Muscle of back (tissue), 13 donors: ENCODE measurements at places on chromosomes 3 and 15. TPM values are rescaled to one million over a fixed set of nuclear protein-coding genes. Genes with fewer than 3 reads are reported as not detected.

DNA sequence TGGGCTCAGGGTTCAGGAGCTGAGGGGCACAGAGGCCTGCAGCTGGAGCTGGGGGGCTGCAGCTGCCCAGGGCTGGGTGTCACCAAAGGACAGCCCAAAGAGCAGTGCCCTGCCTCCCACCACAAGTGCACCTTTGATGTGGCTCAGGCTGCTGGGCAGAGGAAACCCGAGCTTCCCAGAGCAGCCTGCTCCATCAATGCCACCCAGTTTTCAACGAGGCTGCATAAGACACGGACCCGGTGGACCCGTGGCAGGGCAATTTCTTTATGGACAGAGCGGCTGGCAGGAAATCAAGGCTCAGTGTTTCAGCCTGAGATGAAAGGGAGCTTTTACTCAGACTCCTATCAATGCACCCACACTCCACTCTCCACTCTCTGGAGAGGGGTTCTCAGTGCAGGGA is 18.7 kb downstream of the SEMA5B start:
- no peak for DNase-seq

DNA sequence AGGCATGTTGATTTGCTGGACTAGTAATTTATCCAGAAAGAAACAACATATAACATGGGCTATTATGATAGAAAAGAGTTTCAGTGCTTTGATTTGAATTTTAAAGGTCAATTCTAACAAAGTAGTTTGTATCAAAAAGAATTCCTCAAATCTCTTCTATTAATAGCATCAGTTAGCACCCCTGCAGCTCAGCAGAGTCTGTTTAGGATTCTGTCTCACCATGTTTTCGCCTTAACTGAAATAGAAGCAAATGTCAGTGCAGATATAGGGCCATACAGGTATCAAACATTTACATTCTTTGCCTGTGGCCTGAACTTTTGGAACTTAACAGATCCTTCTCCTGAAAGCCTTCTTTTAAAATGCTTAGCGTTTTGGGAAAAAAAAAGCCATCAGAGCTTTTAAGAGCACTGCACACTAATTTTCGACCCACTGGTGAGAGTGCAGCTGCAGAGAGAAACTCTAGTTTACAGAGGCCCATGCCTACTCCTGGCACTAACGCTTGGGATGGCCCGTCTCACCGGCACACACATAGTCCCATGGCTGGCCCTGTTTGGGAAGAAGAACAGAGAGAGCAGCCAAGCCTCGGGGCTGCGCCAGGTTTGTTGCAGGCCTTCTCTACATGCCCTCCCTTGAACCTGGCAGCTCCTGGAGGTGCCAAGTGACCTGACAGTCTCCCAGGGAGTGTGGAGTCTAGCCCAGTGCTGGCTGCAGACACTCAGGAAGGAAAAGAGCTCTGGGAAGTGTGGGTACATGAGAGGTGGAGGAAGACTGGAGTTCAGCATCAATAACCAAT is 9.9 kb upstream of the PAQR9 start:
- DNase-seq = no peak

The UCN2 gene
- polyA plus RNA-seq = 1.1 TPM

The GALNT15 gene
- polyA plus RNA-seq = 0.71 TPM

The SERPINI2 gene
- polyA plus RNA-seq = 0.20 TPM

DNA sequence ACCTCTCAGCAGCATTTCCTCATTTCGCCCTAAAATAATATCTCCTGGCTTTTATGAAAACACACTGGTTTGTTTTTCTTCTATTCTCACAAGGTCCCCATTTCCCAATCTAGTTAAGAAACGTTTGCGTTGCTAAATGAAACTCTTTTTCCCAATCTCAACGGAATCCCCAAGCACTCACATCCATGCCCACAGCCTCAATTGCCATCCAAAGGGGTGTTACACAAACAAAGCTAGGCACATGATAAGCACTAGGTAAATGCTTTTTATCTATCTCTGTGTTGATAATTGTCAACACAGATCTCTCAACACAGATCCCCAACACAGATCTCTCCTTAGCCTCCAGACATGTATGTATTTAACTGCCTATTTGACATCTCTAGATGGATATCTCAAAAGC is 35.2 kb upstream of the TF start:
- no peak for DNase-seq

The MANF gene
- 103 TPM for polyA plus RNA-seq

The MOBP gene
- polyA plus RNA-seq = not detected

The GPR171 gene
- not detected for polyA plus RNA-seq

DNA sequence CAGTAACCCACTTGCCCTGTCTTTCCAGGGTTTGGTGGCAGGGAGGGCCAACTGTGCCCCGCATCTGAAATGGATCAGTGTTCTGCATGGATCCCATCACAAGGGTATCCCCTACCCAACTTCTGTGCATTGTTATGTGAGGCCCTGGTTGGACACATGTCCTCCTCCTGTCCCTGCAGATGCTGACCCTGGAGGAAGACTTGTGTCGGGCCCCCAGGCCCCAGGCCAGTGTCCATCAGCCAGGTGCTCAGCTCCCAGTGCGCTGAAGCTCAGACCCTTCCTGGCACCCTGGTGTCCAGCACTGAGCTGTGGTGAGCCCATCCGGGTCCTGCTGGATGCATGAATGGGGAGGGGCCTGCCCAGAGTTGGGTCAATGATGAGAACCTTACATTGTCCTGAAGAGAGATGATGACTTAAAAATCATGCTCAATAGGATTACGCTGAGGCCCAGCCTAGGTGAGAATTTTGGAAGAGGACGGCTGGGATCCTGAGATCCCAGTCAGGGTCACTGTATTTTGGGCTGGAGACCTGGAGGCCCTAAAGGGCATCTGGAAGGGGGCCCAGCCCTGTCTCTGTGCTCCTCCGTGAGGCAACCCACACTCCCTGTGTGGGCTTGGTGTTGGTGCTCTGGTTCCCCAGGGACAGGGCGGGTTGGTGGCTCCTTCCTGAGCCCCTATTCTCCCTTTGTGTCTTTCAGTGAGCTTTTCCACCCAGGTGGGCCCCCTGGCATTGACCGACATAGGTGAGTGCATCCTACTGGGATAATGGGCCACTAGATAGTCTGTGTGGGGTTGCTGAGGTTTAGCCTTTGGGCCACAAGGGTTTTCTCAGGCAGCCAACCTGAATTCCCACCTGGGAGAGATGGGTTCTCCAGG is 199.1 kb downstream of the UBE3A start:
- no peak for DNase-seq

The AADACL2 gene
- polyA plus RNA-seq = not detected

The GPR149 gene
- 0.09 TPM for polyA plus RNA-seq

DNA sequence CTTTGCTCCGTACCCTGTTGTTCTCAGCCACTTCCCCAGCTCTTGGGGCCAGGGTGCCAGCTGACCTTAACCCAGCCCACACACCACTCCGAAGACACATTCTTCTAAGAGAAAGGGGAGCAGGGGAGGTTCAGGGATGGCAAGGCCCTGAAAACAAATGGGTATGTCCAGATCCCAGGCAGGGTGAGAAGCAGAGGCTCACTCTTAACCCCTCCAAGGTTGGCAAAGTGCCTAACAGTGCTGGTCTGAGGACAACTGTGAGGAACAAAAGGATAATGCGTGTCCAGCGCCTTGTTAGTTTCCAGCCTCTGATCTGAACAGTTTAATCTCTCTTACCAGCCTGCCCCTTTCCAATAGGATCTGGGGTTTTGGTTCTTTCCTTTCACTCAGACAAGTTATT is 1.5 kb downstream of the TMEM44 start:
- DNase-seq = no peak

DNA sequence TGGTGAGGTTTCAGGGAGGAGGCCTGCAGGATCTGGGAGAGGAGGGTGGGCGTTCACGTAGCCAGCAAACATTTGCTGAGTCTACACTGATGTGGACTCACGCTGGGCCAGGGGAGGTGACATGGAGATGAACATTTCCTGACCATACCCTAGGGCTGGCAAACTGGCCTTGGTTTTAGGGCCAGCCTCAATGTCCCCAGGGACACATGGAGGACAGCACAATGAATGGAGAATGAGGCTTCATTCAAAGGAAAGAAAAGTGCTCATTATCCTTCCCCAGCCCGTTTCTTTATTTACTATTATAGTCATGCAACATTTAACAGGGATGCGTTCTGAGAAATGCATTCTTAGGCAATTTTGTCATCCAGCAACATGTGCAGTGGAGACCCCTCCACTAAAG is 26.8 kb downstream of the ACAN start:
- DNase-seq = no peak

DNA sequence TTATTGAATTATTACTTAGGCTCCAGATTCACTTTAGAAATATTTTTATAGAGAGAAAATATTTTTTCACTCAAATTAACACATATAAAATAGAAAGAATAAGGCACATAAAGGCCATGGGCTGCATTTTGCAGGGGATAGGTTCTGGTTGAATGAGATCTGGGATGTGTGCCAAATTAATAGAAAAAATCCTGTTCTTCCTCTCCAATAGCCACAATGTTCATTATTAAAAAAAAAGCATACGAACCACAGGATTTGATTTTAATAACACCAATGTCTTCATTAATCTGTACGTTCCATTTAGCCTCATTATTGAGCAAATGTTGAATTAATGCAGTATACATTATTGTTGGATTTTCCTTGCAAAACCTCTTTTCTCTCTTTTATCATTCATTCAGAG is 622.8 kb upstream of the AGTR1 start:
- DNase-seq = no peak

The SCG5 gene
- polyA plus RNA-seq = 22.0 TPM

GRCh38 chr15:48337607-48338006 is 6.4 kb downstream of the DUT start:
- DNase-seq = no peak

The MYH15 gene
- 0.31 TPM for polyA plus RNA-seq

GRCh38 chr3:37686220-37686619 is 175.5 kb upstream of the CTDSPL start:
- DNase-seq = no peak

The VPS8 gene
- polyA plus RNA-seq = 106 TPM

GRCh38 chr3:148464246-148464645 is 233.5 kb upstream of the AGTR1 start:
- DNase-seq = peak; percentile 18

GRCh38 chr15:92780843-92781242 is 119.3 kb upstream of the CHD2 start:
- DNase-seq = no peak

GRCh38 chr3:64039981-64040733 is 16.9 kb upstream of the PSMD6 start:
- DNase-seq = no peak

DNA sequence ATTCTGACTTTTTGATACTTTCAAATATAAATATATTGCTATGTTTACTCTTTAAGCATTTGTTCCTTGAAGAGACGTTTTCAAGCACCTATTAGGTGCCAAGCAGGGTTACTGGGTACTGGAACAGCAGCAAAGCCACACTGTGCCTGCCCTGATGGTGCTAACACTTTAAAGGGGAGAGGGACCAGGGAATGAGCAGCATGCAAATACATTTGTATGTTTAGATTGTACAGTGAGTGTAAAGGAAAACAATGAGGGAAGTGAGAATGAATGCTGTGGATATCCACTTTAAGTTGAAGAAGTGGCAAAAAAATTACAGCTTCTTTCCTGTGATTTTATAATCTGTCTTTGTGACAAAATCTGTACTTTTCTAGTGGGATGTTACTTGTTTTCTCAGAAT is 400.2 kb upstream of the ATP11B start:
- no peak for DNase-seq
